ENCODE measurements at places on chromosomes 5 and 9. TPM values are rescaled to one million over a fixed set of nuclear protein-coding genes. Genes with fewer than 3 reads are reported as not detected.

Gene SPRY4
- 32.0 TPM for total RNA-seq

Gene RGS7BP
- 0.34 TPM for total RNA-seq

Gene TLE1
- 37.7 TPM for total RNA-seq

Gene SPATA31A3
- total RNA-seq, result not detected

Gene MZB1
- total RNA-seq, result not detected

Gene NOXA1
- total RNA-seq, result 2.8 TPM

Measured in subcutaneous adipose tissue (tissue), 4 donors.